Central memory CD4-positive, alpha-beta T cell (primary cell): ENCODE measurements at places on chromosomes 4 and X.

DNA sequence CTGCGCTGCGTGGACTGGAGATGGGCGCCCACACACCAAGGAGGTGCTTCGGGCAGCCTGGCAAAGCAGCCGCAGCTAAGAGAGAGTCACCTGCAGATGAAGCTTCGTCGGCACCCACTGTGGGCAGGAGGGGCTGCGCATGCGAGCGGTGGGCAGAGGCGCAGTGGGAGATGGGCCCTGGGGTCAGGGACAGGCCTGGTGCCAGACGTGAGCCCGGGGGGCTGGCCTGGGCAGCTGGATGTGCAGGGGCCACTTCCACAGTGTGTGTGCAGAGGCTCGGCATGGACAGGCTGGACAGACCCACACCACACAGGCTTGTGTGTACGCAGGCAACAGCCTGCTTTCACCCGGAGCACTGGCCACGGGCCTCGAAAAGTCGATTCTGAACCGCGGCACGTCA is 18.6 kb downstream of the CTBP1 start:
- DNase-seq, result no peak

- no peak for DNase-seq
Measured at GRCh38 chr4:16293210-16293838, 67.1 kb upstream of the TAPT1 start.

GRCh38 chr4:142535009-142535408 is 311.1 kb downstream of the INPP4B start:
- no peak for DNase-seq

GRCh38 chrX:5307416-5307815 is 921.3 kb downstream of the NLGN4X start:
- DNase-seq, result no peak

GRCh38 chr4:42172921-42173320 is 20.5 kb upstream of the BEND4 start:
- no peak for DNase-seq

DNA sequence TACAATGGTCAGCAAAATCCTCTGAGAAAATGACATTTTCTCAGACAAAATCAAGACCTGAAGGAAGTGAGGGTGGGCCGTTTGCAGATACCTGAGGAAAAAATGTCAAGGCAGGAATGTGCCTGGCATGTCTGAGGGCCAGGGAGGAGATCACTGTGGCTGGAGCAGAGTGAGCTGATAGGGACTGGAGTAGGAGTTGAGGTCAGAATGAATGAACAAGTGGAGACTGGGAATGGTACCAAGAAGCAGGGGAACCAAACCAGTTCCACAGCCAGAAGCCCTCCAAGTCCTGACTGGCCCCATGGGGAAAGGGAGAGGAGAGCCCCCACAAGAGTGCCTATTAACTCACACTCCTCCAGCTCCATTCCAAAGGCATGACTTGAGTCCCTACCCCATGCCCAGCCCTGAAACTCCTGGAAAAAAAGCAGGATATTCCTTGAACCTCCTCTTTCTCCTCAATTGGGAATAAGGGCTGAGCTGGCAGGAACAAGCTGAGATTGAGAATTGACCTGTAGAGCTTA is 41.5 kb downstream of the STEEP1 start:
- no peak for DNase-seq

- DNase-seq, result no peak
Measured at GRCh38 chrX:155871934-155872333, 9.2 kb upstream of the VAMP7 start.

DNA sequence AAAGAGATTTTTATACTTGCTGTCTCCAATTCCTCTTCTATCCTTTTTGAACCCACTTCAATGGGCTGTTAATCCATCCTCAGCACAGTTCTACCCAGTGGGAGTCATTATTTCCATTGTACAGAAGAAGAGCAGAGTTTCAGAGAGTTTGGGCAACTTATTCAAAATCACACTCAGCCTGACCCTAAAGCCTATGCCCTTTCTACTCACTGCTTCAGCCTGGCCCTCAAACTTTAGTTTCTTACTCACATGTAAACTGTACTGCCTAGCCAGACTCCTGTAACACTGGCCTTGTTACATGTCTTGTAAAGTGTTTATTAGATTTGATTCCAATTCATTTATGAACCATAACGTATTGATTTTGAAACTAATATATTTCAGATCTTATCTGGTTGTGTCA is 25.1 kb upstream of the USO1 start:
- DNase-seq, result no peak

DNA sequence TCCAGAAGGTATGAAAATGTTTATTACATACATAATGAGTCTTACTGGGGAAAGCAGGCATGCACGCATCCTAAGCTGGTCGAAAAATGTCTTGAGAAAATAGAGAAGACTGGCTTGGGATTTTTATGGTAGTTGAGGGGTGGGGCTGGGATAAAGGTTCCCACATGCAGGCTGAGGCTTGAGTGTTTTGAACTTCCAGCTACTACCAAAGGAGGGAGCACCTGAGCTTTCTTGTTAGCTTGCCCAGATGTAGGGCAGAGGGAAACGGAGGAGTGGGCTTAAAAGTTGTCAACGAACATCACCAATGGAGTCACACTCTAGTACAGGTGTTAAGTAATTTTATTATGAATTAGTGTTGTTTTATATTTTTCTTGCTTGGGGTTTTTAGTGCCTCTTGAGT is 39.6 kb upstream of the SRPX start:
- no peak for DNase-seq

GRCh38 chr4:172147687-172148086 is 334.5 kb downstream of the GALNTL6 start:
- no peak for DNase-seq

DNA sequence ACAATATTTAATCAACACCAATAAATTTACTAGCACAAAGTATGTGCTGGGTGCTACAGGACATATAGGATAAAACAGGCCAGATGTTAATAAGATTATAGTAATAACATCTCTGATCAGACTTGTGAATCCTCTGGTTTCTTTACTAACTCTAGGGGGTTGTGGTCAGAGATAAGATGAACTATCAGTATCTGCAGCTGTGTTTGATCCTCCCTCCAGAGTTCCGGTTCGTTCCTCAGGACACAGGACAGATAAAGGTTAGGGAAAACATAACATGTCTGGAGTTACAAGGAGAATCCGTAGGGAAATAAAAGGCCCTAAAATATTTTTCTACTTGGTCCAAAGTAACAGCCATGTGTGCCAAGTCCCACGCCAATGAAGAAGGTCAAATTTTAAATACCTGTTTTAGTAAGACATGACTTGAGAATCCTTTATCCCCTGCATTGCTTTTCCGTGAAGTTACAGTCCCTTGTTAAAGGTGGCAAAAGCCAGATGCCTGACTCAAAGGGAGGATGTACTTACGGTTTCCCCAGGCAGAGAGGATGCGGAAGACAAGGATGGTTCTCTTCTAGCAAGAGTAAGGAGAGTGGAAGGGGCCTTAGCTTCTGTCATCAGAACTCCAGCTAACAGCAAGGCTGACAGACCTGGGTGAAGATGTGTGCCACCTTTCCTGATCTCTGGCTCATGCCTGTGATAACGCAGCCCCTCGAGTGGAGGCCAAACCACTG is 44.4 kb downstream of the KIAA0232 start:
- no peak for DNase-seq

- no peak for DNase-seq
Measured at GRCh38 chr4:7170012-7170411, 22.3 kb upstream of the SORCS2 start.

- DNase-seq, result peak; percentile 47
Measured at GRCh38 chr4:142416711-142417275, 429.3 kb downstream of the INPP4B start.

DNA sequence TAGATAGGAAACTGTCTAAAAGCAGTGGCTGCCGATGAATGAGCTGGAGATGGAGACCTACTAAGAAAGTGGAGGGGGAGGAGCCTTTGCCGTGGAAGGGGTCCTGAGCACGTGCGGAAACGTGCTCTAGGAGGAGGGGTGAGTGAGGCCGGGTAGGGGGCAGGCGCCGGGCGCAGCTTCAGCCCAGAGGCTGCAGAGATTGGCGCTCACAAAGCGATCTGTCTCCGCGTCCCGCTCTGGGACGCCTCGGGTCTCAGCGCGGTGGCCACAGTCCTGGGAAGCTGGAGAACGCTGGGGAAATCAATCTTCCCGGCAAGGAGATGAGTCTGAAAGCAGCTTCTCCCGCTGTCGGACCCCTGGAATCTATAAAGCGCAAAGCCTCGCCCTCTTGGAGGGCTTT is 444 bp upstream of the ARHGAP6 start:
- DNase-seq, result no peak

DNA sequence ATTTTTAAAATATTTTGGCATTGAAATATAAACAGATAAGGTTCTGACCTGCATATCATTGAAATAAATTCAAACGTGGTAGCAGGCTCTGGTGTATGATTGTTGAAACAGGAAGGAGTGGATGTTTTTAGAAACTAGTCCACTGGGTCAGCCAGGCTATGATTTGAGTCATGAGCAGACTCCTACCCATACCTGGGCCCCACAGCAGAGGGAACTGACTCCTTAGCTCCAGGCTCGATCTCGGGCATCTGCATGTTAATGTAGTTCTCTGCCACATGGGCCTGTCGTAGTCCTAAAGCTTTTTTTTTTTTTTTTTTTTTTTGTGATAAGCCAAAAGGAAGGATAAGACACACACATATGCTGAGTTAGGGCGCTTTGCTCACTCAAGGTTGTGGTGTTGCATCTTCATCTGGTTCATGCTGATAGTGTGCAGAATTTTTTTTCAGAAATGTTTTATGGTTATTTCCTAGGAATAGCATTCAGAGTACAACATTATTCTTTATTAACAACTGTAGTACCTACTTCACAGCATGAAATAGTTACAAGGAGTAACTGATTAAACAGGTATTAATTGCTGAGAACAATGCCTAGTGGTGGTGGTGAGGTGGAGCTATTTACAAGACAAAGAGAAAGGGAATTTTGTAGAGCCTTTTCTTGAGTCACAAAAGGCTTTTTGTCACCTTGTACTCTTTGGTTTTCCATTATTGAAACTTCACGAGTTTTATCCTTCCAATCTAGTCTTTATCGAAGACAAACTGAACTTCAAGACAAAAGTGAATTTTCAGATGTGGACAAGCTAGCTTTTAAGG is 27.3 kb downstream of the OFD1 start:
- no peak for DNase-seq

DNA sequence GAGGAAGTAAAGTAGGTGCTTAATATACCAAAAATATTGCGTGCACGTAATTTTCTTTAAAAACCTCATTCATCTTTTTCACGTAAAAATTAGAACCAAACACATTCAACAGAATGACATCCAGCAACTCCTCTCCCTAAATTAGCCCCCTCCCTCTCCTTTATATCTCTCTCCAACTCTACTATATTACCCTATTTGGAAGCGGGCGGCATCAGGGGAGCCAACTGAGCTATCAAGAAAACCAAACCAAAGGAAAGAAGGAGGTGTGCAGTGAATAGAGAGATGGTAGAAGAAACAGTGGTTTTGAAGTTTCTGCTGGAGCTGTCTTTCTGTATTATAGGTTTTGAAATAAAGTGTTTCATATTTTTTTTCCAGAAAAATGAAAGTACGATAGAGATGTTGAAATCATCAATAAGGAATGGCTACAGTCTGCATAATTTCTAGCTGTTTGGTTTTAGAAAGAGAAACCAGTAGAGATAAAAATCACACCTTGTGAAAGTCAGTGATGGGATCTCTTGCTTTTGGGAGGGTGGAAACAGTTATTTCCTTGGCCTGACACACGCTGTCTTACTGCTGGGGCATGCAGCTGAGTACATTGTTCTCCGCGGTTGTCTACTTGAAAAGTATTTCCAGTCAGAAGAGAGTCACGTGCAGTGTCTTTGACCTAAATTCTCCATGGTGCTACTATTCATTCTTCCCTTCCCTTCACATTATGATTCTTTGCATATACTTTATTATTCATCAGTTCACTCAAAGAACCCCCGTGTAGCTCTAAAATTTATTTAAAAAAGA is 94.1 kb upstream of the WDR17 start:
- no peak for DNase-seq

- no peak for DNase-seq
Measured at GRCh38 chrX:22922961-22923360, 76.8 kb upstream of the DDX53 start.

DNA sequence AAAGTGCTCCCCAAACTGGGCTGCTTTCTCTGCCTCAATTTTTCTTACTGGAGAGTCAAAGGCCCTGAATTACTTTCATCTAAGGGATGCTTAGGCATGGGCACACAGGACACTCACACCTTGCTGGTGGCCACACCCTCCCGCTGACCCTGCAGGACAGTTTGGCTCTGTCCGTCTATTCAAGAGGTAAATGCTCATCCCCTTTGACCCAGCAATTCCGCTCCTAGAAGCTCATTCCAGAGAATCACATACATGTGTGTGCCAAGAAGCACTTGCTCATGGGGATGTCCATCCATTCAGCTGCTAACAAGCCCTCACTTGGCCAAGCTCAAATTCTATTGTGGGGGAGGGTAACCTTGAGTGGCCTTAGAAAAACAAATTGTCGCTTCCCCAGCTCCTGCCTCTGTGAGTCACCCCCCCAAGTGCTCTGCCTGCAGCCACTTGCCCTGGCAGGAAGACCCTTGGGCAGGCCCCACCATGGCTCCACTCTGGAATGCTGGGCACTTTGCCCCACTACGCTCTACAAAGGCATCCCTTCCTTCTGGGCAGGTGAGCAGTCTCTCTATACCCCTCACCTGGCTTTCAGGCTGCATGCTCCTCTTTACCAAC is 54.5 kb downstream of the HTRA3 start:
- DNase-seq, result no peak

GRCh38 chr4:80431203-80431965 is 95.9 kb downstream of the CFAP299 start:
- no peak for DNase-seq

DNA sequence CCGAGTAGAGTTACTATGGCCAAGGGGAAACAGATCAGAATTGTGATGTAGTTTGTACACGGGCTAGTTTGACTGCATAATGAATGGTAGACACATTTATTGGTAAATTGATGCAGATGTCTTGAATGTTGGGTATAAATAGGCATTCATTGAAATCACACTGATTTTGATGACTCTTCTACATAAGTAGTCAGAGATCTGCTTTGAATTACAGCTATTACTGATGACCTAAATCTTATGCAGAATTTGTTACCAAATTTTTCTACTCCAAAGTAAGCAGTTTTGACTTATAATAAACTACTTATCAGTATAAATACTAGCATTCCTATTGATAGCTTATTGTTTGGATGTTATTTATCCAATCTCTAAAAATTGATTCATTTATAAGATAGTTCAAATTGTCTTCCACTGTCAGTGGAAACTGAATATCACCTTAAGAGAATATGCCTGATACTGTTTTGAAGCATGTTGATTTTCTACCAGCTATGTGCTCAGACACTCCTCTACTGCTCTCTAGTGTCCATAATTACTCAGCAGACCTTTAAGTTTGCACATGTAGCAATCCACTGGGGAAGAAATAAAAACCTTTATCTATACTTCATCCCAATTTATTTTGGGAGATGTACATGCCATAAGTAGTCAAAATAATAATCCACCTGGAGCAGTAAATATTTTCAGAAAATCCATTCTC is 120.3 kb downstream of the RASL11B start:
- DNase-seq, result no peak

DNA sequence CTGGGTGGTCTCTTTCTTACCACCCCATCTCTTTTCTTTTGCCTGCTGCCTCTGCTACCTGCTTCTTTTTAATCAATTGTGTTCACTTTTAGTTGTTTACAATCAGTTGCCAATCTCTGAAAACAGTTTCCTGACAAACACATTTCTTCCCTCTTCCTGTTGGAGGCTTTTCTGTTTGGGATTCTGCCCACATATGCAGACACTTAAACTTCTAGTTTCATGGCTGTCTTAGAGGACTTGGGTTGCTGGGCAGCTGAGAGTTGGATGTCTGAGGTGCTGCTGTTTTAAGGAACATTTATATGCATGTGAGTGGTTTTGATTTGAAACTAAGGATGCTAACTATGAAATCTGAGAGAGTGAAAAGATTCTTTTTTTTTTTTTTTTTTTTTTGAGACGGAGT is 112.3 kb upstream of the LIMCH1 start:
- DNase-seq, result no peak
